ENCODE measurements at places on chromosomes 11 and 22.

DNA sequence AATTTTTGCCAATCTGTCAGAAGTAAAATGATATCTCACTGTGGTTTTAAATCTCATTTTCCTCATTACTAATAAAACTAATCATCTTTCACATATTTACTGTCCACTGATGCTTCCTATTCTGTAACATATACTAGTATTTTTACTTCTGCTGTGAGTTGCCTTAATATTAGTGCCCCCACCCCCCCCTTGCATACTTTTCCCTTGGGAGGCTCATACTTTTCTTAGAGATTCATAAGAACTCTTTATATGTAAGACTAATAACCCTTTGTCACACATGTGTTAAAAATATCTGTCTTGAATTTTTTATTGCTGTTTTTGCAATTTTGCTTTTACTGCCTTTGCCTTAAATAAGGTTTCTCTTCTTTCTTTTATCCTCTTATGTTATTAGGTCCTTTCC is 87.2 kb downstream of the PHF21A start:
- no peak for DNase-seq

GRCh38 chr22:46169628-46170027 is 19.3 kb downstream of the PPARA start:
- DNase-seq, result no peak

GRCh38 chr11:108895579-108896480 is 231.0 kb downstream of the DDX10 start:
- peak; percentile 48 for DNase-seq

DNA sequence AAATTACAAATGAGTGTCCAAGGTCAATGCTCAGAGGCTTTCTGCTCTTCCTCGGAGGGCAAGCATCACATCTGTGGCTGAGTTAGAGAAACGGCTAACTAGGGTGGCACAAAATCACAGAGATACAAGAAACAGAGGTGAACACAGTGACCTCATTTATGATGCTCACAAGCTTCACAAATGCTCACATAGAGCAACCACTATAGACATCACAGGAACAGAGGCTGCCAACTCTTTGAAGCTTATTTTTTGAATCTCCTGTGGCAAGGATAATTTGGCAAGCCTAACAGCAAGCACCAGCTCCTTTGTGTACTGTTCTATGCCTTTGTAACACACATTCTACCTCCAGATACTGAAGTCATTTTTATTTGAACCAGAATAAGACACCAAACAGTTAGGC is 416.5 kb upstream of the DDI1 start:
- no peak for DNase-seq

DNA sequence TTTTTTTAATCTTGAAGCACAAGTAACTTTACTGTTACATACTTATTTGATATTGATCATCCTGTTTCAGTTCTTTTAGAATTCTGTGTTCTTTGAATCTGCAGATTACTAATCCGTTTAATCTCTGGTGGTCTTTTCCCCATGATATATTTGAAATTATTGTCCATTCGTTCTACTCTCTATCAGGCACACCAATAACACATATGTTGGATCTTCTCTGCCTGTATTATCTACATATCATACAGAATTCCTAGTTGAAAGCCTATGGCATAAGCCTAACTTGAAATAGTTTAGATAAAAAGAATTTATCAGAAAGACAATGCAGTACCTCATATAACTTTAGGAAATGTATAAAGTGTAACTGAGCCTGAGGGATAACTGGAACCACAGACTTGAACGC is 32.6 kb downstream of the STK33 start:
- DNase-seq, result no peak

GRCh38 chr11:126829716-126830115 is 170.9 kb downstream of the KIRREL3 start:
- no peak for DNase-seq

DNA sequence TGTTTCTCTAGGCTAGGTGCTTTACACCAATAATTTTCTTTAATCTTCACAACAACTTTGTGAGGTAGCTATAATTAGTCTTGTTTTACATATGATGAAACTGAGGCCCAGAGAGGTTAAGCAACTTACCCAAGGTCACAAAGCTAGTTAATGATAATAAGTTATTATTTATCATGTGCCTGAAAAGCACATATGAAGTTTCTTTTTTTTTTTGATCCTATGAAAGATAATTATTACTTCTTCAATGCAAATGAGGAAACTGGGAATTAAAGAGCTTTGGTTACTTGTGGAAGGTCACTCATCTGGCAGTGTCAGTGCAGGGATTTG is 22.8 kb downstream of the STIM1 start:
- no peak for DNase-seq

GRCh38 chr11:99766811-99767210 is 746.1 kb downstream of the CNTN5 start:
- DNase-seq, result no peak

Measured in astrocyte of the spinal cord (primary cell).